ENCODE measurements at places on chromosomes 3 and 15.

- no peak overlapping the region for H3K4me3 ChIP-seq
- peaks cover 8% of the 10 kb centered on the region for H3K4me1 ChIP-seq
- no peak for DNase-seq
- peaks cover 30% of the 10 kb centered on the region for H3K27me3 ChIP-seq
- H3K27ac ChIP-seq, result no peak overlapping the region
These were observed 2.4 kb upstream of the MAGI1 start for GRCh38 chr3:66041116-66041515.

DNA sequence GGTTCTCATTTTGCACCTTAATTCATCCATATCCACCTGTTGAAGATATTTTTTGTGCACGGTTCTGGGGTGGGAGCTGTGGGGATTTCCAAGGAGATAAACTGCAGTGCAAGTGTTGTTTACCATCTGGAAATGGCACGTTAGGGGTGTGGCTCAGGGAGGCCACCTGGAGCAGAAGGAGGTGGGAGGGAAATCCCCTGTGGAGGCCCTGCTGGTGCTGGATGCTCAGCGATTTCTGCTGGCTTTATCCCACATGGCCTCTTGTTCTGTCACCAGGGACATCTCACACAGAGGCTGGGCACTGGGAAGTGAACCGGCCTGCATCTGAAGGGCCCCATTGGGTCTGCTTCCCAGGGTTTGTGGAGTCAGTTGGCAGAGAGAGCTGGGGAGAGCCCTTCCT lies 24.3 kb downstream of the TRPM1 start:
- no peak overlapping the region for H3K4me3 ChIP-seq
- no peak overlapping the region for H3K27ac ChIP-seq
- peaks cover 18% of the 10 kb centered on the region for H3K4me1 ChIP-seq
- no peaks in the 10 kb centered on the region for H3K36me3 ChIP-seq
- peaks cover 3% of the 10 kb centered on the region for H3K27me3 ChIP-seq
- no peak for DNase-seq

GRCh38 chr3:123371426-123371825 lies 77.5 kb downstream of the ADCY5 start:
- no peak overlapping the region for H3K27ac ChIP-seq
- H3K4me3 ChIP-seq, result no peak overlapping the region
- peaks cover 4% of the 10 kb centered on the region for H3K27me3 ChIP-seq
- H3K36me3 ChIP-seq, result no peaks in the 10 kb centered on the region
- DNase-seq, result no peak

GRCh38 chr3:18405141-18405540 lies 20.0 kb downstream of the SATB1 start:
- no peak for DNase-seq
- peaks cover 2% of the 10 kb centered on the region for H3K36me3 ChIP-seq
- H3K4me3 ChIP-seq, result no peak overlapping the region
- peaks cover 2% of the 10 kb centered on the region for H3K4me1 ChIP-seq
- H3K27me3 ChIP-seq, result no peaks in the 10 kb centered on the region
- no peak overlapping the region for H3K27ac ChIP-seq

- DNase-seq, result no peak
- no peaks in the 10 kb centered on the region for H3K36me3 ChIP-seq
- no peaks in the 10 kb centered on the region for H3K27me3 ChIP-seq
- no peak overlapping the region for H3K27ac ChIP-seq
These were observed 14.6 kb downstream of the PLSCR2 start for GRCh38 chr3:146454796-146455195.

GRCh38 chr3:189914799-189915198 lies 205.9 kb downstream of the P3H2 start:
- H3K4me1 ChIP-seq, result no peaks in the 10 kb centered on the region
- H3K36me3 ChIP-seq, result no peaks in the 10 kb centered on the region
- peaks cover 7% of the 10 kb centered on the region for H3K27me3 ChIP-seq

DNA sequence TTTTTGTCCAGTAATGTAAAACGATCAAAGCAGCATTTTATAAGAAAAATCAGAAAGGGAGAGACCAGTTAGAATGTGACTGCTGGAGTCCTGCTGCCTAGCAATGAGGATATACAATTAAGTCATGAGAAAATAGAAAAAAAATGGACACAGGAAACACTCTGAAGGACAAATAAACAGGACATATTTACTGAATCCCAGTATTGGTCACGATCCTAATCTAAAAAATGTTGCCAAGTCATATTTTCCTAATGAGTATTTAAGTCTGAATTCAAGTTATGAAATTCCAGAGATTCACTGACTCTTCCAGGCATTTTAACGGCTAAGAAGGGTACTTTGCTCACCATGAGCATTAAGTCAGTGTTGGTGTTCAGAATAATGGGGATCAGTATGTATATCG lies 154.3 kb upstream of the CCDC54 start:
- H3K27ac ChIP-seq, result no peak overlapping the region
- H3K4me3 ChIP-seq, result no peak overlapping the region
- H3K27me3 ChIP-seq, result peaks cover 6% of the 10 kb centered on the region
- no peaks in the 10 kb centered on the region for H3K4me1 ChIP-seq
- no peak for DNase-seq

- no peak for DNase-seq
- H3K4me3 ChIP-seq, result no peak overlapping the region
- H3K4me1 ChIP-seq, result no peaks in the 10 kb centered on the region
- H3K27me3 ChIP-seq, result no peaks in the 10 kb centered on the region
- H3K27ac ChIP-seq, result no peak overlapping the region
These were observed 92.0 kb downstream of the ATG7 start for GRCh38 chr3:11364181-11364580.

DNA sequence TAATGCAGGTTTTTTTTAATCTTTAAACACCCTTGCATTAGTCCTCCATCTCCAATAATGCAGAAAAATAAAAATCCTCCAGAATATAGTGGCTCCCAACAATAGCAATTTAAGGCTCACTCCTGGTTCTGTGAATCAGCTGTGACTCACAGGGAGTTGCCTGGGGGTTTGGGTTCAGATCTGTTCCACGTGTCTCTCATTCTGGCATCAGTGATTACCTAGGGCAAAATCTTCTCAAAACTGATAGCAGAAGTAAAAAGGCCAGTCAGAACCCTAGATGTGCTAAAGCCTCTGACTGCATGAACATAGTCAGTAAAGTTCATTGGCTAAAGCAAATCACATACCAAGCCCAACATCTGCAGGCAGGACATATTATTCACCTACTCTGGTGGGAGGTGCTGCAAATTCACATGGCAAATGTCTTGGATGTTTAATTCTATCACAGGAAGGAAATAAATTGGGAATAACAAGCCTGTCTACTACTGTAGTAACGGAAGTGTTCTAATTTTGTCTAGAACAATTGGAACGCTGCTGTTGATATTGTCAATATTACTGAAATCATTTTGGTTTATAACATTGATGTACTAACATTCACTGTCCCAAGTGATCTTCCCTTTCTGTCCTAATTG lies 364.1 kb upstream of the CNTN4 start:
- H3K27me3 ChIP-seq, result no peaks in the 10 kb centered on the region
- no peaks in the 10 kb centered on the region for H3K4me1 ChIP-seq
- no peak overlapping the region for H3K4me3 ChIP-seq
- H3K36me3 ChIP-seq, result no peaks in the 10 kb centered on the region

DNA sequence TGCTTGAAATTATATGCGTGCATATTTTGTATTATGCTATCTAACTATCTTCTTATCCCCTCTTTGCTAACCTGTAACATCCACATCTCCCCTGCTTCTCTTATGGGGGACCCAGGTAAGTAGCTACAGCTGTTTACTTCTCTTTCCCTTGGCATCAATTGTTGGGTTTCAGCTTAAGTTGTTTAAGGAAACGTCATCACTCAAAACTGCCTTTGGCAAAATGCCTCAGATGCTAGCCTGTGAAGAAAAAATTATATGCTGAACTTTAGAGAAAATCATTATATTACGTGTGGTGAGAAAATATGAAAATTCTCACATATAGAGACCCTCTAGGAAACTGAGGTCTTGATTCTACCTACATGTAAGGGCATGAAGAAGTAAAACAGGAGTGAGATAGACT lies 447.0 kb upstream of the NECTIN3 start:
- H3K4me3 ChIP-seq, result no peak overlapping the region
- H3K36me3 ChIP-seq, result no peaks in the 10 kb centered on the region
- no peak for DNase-seq
- H3K27ac ChIP-seq, result no peak overlapping the region
- no peaks in the 10 kb centered on the region for H3K4me1 ChIP-seq
